ENCODE measurements at places on chromosomes 16 and 17.

DNA sequence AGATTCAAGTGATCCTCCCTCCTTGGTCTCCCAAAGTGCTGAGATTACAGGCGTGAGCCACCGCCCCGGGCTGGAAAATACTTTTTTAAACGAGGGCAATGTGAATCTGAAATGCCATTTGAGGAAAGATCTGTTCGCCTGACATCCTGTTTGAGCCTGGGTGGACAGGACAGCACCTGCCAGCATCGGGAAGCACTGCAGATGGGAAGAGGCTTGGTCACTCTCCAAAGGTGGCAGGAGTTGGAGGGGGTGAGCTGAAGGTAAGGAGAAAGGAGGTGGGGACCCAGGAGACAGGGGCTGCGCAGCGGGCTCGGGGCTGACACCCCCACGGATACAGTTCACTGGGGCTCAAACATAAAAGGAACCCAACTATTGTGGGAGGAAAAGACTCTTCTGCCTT, 3.9 kb upstream of the BIRC5 start:
- DNase-seq: no peak

- DNase-seq: no peak
Measured at GRCh38 chr17:20120836-20121235, 111.7 kb downstream of the SPECC1 start.

DNA sequence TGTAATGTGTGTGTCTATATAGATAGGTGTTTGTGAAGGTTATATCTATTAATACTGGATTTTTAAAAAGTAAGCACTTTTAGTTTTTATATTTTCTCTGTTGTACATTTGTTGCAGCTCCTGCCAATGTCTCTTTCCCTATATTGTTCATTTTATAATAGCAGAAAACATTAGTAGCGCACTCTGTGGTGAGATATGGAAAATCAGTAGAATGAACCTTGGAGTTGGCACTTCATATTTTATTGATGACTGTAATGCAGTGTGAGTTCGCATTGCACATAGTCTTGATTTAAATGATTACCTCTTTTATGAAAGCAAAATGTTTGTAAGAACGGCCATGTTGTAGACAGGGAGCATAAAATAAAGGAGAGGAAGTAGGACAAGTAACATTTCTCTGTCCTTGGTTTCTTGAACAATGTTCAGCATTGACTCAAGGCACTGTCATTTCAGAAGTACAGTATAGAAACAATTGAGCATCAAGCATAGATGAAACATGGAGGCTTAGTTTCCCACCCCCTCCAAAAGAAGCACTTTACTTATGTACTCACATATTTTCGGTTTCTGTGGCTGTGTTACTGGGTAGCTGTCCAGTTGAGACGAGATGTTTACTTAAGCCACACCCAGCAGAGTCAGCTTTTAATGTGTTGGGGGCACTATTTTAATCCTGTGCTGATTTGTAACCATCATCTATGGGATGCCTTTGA, 74.0 kb downstream of the TANC2 start:
- DNase-seq: no peak

DNA sequence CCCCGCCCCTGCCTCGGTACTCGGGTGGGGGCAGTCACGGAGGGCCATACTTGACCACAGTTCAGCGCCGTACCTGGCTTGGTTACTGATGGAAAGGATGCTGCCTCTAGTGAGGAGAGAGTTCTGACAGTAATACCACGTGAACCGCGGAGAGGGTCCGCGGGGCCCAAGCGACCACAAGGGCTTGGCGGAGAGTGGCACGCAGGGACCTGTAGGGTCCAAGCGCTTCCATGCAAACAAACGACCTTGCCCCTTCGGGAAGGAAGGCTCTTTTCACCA, 9.2 kb downstream of the KDM6B start:
- no peak for DNase-seq

DNA sequence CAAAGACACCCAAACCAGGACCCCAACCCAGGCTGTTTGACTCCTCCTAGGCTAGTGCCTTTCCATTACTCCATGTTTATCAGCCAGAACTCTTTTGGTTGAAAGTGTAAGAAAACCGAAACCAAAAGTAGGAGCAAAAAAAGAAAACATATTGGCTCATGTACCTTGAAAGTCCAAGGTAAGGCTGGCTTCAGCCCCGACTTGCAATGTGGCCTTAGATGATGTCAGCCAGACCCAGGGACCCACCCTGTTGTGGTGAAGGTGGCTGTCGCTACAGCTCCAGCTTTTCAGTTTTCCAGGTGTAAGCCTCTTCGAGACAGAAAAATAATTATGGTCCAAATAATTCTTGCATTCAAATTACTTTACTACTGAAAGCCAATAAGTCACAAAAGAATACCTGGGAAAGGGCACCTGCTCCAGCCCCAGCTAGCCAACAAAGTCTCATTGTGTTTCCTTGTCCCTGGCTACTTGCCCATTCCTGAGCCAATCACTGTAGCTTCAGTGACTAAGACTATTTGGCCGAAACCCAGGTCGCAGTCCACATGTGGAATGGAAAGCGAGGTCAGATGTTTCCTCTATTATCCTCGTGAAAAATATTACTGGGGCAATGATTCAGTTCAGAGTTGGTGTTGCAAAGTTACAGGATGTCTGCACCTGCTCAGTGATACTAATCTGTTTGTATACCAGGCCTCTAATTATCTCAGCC, 20.7 kb downstream of the DNAH9 start:
- no peak for DNase-seq

DNA sequence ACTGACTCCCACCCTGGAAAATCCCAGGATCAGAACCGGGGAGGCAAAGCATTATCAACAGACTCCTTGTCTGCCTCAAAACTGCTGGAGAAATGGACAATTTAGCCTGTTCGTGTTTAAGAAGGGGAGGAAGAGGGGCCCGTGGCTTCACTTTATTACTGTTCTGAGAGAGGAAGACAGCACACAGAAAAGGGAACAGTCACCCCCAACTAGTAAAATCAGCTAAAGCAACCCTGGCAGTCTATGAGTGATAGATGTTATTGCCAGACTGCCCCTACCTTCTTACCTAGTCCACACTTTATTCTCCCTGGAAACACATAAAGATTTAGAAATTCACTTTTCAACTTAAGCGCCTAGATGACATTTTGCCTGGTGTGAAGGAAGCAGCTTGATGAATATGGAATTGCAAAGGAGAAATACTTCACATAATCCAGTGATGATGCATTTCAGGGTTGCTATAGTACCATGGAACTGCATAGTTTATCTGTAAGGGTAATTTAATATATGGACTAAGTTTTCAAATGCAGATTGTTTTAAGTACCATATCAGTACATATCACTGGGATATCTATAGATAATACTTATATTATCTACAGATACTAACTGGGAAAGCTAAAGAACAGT, 36.9 kb upstream of the TRAP1 start:
- DNase-seq: no peak

DNA sequence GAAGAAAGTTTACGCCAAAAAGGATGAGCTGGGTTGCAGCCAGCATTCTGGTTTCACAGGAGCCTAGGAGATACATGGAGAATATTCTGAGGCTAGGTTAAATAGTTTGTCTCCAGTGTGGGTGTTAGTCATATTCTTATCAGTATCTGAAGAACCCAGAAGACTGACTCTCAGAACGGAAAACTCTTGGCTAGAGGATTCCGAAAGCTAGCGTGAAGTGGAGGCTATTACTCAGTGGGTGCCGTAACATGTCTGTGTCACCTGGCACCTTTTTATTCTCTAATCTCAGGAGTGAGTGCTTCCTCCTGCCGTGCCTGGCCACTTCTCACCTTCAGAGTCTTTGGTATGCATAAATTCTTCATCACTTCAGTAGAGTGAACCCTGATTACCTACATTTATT, 199.5 kb downstream of the WWOX start:
- DNase-seq: no peak

DNA sequence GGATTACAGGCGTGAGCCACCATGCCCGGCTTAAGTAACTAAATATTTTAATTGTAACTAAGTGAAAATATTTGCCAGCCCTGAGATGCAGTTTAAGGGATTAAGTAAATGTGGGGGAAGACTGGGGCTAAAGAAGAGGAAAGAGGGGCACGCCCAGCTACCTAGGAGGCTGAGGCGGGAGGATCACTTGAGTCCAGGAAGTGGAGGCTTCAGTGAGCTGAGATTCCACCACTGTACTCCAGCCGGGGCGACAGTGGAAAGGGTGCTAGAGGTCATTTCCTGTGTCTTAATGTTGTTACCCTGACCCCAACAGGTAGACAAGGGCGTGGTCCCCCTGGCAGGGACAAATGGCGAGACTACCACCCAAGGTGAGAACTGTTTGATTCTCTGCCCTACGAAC, 2.8 kb downstream of the ALDOA start:
- no peak for DNase-seq

All from Panc1 (cell line).